Left renal pelvis (tissue), 4 donors: ENCODE measurements at places on chromosomes 2 and 18.
A peak's percentile ranks its signal among the peaks of the same experiment; 100 is the strongest.

DNA sequence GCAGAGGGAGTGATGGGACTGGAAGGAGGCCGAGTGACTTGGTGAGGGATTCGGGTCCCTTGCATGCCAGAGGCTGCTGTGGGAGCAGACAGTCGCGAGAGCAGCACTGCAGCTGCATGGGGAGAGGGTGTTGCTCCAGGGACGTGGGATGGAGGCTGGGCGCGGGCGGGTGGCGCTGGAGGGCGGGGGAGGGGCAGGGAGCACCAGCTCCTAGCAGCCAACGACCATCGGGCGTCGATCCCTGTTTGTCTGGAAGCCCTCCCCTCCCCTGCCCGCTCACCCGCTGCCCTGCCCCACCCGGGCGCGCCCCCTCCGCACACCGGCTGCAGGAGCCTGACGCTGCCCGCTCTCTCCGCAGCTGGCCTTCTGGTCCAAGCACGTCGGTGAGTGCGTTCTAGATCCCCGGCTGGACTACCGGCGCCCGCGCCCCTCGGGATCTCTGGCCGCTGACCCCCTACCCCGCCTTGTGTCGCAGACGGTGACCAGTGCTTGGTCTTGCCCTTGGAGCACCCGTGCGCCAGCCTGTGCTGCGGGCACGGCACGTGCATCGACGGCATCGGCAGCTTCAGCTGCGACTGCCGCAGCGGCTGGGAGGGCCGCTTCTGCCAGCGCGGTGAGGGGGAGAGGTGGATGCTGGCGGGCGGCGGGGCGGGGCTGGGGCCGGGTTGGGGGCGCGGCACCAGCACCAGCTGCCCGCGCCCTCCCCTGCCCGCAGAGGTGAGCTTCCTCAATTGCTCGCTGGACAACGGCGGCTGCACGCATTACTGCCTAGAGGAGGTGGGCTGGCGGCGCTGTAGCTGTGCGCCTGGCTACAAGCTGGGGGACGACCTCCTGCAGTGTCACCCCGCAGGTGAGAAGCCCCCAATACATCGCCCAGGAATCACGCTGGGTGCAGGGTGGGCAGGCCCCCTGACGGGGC, 4.6 kb downstream of the PROC start:
- no peak for DNase-seq

GRCh38 chr18:79274823-79275222, 120.9 kb upstream of the NFATC1 start:
- no peak for DNase-seq

GRCh38 chr2:55371376-55371775, 48.3 kb downstream of the CCDC88A start:
- no peak for DNase-seq

DNA sequence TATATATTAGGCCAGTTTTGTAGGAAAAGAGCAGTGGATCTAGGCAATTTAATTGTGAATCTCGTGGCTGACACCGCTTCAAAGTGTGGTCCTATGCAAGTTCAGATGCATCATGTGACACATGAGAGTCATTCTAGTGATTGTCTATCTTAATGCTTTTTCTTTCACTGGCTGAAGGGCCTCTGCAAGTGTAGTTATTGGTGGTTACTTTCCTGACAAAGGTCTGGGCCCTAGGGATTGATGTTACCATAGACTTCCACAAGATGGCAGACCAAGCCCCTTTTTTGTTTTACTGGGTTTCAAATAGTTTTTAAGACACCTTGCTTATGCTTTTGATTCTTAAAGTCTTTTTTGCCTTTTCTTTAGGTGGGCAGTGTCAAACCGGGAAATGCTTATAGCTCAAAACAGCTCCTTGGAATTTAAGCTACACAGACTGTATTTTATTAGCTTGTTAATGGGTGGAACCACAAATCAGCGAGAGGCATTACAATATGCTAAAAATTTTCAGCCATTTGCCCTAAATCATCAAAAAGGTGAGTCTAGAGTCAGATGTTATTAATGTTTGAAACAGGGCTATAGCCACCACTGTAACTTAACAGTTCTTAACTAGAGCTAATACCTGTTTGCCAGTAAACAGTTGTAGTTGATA, 25.9 kb downstream of the CD8A start:
- DNase-seq = no peak

DNA sequence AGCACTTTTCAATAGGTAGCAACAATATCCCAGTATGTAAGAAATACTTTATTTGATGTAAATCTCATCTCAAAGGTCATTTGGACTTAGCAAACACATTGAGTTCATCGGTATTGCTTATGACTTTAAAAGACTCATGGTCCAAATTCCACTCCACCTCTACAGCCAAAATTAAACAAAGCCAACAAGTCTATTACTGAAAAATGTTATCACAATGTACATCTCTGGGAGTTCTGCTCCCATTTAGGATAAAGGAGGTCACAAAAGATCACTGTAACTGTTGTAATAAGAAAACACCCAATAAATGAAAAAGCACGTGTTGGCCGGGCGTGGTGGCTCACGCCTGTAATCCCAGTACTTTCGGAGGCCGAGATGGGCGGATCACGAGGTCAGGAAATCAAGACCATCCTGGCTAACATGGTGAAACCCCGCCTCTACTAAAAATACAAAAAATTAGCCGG, 50.0 kb downstream of the ESCO1 start:
- no peak for DNase-seq

- peak; percentile 44 for DNase-seq
Observed at GRCh38 chr2:19670303-19670702, 231.5 kb downstream of the TTC32 start.

DNA sequence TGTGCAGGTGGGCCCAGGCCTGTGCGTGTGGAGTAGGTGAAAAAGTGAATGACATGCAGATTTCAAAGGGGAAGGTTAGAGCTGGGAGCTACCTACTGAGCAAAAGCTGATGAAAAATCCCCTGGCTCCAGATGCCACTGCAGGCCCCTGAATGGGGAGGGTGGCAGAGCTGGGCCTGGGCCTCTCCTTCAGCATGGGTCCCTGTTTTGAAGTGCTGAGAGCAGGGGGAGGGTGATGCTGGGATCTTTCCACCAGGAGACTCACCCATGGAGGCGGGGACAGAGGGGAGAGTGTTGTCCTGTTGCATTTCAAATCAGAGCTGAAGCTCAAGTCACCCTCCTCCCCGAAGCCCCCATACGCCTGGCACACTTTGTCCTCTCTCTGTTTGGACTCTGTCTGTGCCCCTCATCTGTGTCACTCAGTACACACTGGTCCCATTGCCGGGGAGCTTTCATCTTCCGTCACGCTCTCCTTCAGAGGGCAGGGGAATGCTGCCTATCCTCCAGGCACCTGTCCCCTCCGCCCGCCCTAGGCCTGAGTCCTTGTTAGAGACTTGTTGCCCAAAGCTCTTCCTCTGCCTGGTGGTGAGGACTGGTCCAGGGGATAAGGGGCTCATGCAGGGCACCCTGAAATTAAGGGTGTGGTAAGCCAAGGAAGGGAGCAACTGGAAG, 206.6 kb downstream of the HAUS1 start:
- DNase-seq = no peak

GRCh38 chr2:79099140-79099686, 11.4 kb upstream of the REG1B start:
- DNase-seq = no peak

- no peak for DNase-seq
Observed at GRCh38 chr18:23143016-23143814, 7.9 kb downstream of the CABLES1 start.

- no peak for DNase-seq
Observed at GRCh38 chr2:17709897-17710296, 43.7 kb downstream of the SMC6 start.
